ENCODE measurements at places on chromosomes 1 and 21. TPM values are rescaled to one million over a fixed set of nuclear protein-coding genes. Genes with fewer than 3 reads are reported as not detected.

DNA sequence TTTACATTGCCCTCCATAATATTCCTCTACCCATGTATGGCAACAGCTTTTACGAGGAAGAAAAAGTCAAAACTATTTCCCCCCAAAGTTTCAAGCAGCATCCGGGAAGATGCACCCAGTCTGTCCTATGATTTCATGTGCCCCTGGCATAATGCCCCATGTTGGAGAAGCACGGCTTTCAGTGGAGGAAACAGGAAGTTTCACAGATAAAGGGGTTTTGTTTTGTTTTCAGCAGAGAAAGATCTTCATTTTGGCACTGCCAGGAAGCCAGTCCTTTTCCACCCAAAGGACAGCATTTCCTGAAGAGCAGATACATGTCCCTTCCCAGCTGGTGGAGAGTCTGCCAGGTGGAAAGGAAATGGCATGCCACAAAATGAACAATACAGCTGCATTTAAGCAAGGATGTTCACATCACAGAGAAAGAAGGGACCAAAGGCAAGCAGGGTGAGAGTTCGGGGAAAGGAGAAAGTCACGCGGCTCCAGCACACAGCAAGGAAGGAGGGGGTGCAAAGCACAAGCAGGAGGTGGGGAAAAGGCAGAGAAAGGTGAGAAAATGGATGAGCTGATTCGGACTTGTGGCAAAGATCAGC, 95.3 kb upstream of the HIVEP3 start:
- no peak for DNase-seq

GRCh38 chr1:9340172-9340854, 47.6 kb downstream of the SPSB1 start:
- DNase-seq = no peak

GRCh38 chr1:194004146-194004545, 817.7 kb upstream of the B3GALT2 start:
- DNase-seq = no peak

Gene PCSK9
- 8.6 TPM for total RNA-seq

Gene CD53
- 40.0 TPM for total RNA-seq

DNA sequence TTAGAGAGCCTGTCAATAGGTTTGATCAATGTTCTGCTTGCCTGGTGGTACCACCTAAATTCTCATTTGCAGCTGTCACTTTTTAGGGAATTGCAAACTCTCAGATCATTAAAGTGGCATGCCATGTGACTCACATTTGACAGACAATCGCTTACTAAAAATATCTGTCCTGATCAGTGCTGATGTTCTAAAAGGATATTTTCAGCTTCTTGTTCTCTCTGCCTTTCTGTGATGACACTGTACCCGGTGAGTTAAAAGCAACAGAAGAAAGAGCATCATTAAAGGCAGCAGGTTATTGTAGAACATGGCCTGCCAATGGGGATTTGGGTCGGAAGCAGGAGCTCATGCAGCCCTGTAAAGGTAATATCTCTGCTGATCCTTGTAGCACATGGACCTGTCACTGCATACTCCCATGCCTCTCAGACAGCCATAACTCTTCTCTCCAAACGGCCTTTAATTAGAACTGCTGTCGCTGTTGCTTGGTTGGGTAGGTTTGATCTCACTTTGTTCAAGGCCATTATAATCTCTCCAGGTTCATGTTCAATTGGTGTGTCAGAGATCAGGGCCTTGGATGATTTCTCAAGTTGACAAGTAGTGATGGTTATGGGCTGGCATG, 441.3 kb upstream of the DEPDC1 start:
- no peak for DNase-seq

- DNase-seq = no peak
These were observed 22.1 kb downstream of the INSL5 start for GRCh38 chr1:66778969-66779368.

DNA sequence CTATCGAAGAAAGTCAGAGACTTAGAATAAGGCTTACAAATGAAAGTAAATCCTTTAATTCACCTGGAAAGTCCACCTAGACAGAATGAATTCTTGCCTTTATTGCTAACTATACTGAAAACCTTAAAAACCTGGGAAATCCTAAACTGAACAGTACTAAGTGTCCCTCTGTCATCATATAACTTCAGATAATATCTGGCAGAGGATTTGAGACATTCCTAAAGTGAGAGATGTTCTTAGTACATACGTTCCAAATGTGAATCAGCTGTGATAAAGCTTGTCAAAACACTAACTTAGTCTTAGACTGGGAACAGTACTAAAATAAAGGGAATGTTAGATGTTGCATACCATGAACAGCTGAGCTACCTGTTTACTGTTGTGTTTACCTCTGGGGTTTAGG, 121.7 kb downstream of the TNFSF18 start:
- DNase-seq = no peak

Gene TPRG1L
- total RNA-seq = 35.4 TPM

GRCh38 chr1:83095570-83095969, 903.4 kb downstream of the TTLL7 start:
- DNase-seq = no peak

GRCh38 chr1:226979115-226979516, 39.0 kb downstream of the COQ8A start:
- DNase-seq = no peak

GRCh38 chr1:39976732-39977131, 21.8 kb downstream of the MFSD2A start:
- no peak for DNase-seq

DNA sequence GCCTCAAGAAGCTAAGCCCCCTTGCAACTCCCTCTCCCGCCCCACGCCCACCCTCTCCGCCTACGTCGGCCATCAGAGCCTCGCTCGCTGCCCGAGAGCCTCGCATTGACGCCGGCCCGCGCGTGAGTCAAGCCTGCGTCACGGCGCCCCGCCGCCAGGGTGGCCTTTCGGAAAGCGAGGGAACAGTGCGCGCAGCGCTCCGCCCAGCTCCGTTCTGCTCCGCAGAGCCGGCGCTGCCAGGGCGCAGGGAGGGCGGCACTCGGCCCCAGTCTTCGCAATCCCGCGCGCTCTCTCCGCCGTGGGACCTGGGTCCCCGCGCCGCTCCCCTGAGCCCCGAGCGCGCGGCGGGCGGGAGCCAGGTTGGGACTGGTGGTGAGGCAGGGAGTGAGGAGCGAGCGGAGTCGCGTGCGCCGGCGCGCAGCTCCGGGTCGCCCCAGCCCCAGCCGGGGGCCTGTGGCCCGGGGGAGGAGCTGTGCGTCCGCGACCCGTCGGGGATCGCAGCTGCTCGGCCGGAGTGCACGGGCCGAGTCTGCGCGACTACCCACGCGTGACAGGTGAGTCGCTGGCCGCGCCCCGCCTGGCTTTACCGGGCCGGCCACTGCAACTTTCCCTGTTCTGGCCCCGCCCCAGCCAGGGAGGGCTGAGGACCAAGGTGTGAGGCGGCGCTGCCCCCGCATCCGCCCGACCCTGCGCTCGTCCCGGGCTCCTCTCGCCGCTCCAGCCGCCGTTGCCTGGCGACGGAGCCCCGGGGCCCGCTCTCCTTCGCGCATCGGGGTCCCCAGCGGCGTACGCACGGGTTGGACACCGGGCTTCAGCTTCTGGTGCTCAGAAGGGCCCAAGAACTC, at the start of gene SLC6A17:
Gene SLC6A17 (plus strand): TSS at position 165 of the 845 bp plus-strand sequence. CDS start 16,436 bp downstream, outside the sequence.
- no peak for DNase-seq

- no peak for DNase-seq
These were observed 10.0 kb downstream of the MAP3K6 start for GRCh38 chr1:27356619-27357280.

- no peak for DNase-seq
These were observed 167.2 kb downstream of the RUNX1 start for GRCh38 chr21:34881839-34882371.

Gene ANKRD35
- 3.8 TPM for total RNA-seq

Gene GIPC2
- total RNA-seq = 4.0 TPM

- no peak for DNase-seq
These were observed 29.3 kb upstream of the ACP6 start for GRCh38 chr1:147699686-147700041.

Gene ABCG1
- total RNA-seq = 44.2 TPM

DNA sequence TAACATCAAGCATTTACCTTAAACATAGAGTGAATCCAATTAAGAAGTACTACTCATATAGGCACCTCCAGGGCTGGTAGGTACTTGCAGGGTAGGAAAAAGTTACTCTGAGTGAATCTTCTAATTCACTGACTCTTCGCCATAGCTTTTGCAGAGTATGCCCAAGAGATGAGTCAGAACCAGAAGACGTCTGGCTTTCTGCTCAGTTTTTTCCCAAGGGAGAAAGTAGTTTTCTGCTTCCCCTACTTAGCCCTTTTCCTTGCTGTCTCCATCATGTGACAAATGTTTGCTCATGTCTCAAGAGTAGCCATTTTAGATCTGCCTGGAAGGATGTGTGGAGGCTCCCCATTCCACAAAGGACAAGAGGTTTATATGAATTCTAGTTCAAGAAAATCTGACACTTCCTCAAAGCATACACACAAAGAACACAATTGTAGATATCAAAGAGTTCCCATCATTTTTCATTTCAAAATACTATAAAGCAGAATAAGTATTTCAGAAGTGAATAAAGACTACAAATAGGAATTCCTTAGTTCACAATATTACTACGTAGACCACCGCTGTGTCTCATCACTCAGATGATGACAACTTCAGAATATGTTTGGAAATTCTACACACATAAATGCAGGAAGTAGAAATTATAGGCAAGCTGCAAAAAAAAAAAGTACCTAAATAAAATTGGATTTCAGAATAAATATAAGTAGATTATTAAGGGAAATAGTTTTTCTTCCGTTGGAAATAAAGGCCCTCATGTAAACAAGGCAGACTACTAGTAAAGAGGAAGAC, 98.5 kb downstream of the ASH1L start:
- DNase-seq = no peak

DNA sequence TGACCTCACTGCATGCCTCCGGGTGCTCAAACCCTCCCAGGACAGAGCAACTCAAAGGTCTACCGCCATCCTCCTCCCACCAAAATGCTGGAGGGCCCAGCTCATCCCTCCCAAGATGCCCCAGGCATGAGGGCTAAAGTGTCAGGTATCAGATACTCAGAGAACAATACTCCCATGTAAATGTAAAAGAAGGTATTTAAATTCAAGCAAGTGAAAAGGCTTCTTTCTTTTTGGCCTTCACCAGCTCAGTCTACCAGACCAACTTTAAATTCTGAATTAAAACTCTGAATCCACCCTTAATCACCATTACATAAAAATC, 3.0 kb downstream of the PARP1 start:
- peak; percentile 31 for DNase-seq

DNA sequence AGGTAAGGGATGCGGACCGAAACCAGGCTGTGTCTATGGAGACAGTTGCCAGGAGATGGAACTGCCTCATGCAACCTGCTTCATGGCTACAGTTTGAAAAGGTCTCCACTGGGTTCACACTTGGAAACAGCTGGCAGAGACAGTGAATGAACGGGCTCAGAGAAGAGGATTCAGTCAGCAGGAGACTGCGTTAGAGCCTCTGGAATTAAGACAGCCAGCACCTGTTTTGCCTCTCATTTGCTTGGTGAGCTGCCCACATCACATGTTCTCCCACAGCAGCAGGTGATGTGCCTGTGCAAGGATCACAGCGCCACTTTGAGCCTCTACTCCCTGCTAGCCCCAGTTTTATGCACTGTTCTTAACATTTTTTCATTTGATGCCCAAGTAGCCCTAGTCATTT, 321.0 kb downstream of the PLPP3 start:
- DNase-seq = no peak

Gene MIXL1
- total RNA-seq = not detected

Gene TNFRSF8
- total RNA-seq = 5.2 TPM

Gene TATDN3
- 15.9 TPM for total RNA-seq

- DNase-seq = peak; percentile 96
These were observed 10.0 kb downstream of the SLX9 start for GRCh38 chr21:44949779-44950198.

GRCh38 chr1:197737916-197738315, 37.4 kb downstream of the DENND1B start:
- DNase-seq = no peak

GRCh38 chr1:246949956-246950355, 18.2 kb upstream of the AHCTF1 start:
- DNase-seq = no peak

- no peak for DNase-seq
These were observed 91.6 kb downstream of the TBX19 start for GRCh38 chr1:168372307-168372706.

GRCh38 chr1:92882819-92883218, 51.0 kb downstream of the RPL5 start:
- DNase-seq = no peak

DNA sequence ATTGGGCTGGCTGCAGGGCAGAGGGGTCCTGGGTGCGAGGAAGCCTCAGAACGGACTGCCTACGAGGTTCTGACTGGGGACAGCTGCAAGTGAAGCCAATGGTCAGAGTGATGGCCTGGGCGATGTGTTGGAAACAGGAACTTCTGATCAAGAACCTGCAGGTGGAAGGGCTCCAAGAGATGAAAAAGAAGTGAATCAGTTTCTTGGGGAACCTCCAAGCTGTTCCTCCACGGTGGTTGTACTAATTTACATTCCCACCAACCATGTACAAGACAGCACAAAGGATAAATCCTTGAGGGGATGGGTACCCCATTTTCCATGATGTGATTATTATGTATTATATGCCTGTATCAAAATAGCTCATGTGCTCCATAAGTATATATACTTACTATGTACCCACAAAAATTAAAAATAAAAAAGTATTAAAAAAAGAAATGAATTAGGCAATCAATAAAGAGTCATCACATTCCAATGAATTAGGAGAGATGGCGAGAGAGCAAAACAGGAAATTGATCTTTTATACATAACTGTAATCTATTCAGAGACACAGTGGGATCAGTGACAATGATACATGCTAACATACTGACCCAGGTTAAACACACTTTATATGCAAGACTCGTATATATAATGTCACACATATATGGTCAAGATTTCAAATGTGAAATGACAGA, 58.1 kb downstream of the PTPN14 start:
- no peak for DNase-seq

Gene KLHDC8A
- 17.4 TPM for total RNA-seq

- DNase-seq = no peak
These were observed 14.2 kb upstream of the PLEKHA6 start for GRCh38 chr1:204373911-204374310.

Gene ENTREP3
- 28.4 TPM for total RNA-seq

- DNase-seq = no peak
These were observed 19.2 kb downstream of the EBNA1BP2 start for GRCh38 chr1:43152866-43153265.

GRCh38 chr1:228684607-228685006, 50.7 kb upstream of the RHOU start:
- no peak for DNase-seq

- no peak for DNase-seq
These were observed 87.3 kb downstream of the KCNJ6 start for GRCh38 chr21:37828991-37829390.

- no peak for DNase-seq
These were observed 7.2 kb upstream of the GNG12 start for GRCh38 chr1:67840449-67840848.

- no peak for DNase-seq
These were observed 82.0 kb upstream of the ROR1 start for GRCh38 chr1:63691701-63692425.

DNA sequence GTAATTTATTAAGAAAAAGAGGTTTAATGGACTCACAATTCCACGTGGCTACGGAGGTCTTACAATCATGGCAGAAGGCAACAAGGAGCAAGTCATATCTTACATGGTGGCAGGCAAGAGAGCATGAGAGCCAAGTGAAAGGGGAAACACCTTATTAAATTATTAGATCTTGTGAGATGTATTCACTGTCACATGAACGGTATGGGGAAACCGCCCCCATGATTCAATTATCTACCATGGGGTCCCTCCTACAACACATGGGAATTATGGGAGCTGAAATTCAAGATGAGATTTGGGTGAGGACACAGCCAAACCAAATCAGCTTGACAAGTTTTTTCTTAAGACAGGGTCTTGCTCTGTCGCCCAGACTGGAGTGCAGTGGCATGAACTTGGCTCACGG, 14.3 kb downstream of the DAP3 start:
- DNase-seq = no peak
